ENCODE measurements at places on chromosomes 4 and X.

- DNase-seq = peak; percentile 29
Measured at GRCh38 chr4:37648084-37648817, 37.9 kb downstream of the RELL1 start.

DNA sequence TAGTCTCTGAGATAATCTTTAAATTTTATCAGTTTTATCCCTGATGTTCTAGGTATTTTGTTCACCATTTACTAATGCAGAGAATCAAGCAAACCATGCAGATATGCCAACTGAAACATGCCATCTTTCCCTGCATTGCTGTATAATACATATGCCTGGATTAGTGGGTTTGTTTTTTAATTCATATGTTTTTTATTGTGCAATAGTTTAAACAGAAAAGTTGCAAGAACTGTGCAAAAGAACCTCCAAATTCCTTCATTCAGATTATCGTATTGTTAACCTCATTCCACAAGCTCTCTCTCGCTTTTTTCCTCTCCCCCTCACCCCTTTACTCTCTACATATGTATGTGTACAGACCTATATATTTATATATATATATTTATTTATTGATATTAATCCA lies 244.6 kb downstream of the NKX6-1 start:
- no peak for DNase-seq

GRCh38 chr4:3226467-3226866 lies 22.5 kb upstream of the MSANTD1 start:
- peak; percentile 37 for DNase-seq

DNA sequence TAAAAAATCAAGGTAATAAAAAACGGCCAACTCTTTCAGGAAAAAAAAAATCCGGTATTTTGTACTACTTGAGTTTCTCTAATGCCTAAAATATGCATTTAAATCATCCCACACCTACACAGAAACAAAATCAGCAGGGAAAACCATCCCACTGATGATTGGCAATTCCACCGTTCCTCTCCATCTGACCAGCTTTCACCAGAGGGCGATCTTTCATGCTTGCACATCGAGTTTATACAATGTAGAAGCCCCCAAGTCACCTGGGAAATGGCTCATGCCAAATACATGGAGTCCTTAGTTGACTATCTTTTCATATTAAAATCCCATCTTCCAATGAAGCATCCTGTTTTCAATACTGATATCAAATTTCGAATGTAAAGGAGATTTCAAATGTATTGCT lies 69.2 kb downstream of the PTCHD1 start:
- DNase-seq = no peak

DNA sequence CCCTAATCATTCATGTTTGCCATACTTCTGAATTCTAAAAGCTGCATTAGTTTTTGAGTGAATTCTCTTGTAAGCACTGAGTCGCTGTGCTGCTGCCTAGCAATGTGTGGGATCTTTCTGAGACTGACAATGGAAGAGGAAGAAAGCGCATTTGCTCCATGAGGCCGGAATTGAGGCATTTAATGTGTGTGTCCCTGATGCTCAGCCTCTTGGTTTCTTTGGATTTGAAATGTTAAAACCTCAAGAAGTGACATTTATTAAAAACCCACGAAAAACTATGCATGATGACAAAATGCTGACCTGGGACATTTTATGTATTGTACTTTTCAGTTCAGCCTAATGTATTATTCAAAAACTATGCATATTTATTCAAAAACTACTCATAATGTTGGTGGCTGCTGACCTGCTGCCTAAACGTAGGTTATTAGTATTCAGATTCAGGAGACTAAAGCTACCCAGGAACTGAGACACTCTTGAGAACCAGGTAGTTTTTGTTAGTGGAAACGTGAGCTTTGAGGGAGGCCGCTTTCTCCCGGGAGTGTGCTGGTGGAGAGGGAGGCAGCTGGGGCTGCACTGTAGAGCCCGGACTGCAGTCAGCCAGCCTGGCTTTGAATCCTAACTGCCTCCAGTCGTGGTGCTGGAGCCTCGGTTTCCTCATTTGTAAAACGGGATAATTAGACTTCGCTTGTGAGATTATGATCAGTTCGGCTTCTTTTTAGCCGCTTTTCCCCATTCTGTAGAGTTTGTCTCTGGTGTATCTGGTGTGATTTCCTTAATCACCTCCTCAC lies 11.3 kb downstream of the RGS12 start:
- DNase-seq = no peak

- no peak for DNase-seq
Measured at GRCh38 chr4:24328711-24329110, 255.6 kb downstream of the DHX15 start.

DNA sequence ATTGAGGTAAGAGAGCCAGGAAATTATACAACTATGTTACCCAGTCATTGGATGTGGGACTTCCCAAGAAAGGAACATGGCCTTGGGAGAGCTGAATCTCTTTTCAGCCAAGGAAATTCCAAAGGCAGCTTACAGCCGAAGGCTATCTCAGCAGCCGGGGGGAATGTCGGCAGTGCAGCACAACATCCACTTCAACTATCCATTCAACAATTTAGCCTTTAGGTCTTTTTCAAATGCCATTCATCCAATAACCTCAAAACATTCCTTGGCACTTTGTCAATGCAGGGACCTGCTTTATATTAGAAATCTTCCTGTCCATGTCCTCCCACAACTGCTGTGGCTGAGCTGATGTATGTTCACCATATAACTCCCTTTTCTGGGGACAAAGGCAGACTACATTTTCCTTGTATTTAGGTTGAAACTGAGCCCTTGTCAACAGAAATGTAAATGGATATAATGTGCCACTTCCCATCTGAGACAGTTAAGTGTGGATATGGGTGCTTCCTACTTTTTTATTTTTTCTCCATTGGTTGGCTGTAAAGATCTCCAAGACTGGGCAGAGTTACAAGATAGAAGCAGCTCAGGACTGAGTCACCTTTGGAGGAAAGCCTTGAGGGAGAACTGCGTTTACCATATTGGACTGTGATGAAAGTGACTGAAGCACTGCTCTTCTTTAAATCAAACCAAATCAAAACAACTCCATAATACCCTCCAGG lies 94.8 kb downstream of the GPRIN3 start:
- DNase-seq = no peak

DNA sequence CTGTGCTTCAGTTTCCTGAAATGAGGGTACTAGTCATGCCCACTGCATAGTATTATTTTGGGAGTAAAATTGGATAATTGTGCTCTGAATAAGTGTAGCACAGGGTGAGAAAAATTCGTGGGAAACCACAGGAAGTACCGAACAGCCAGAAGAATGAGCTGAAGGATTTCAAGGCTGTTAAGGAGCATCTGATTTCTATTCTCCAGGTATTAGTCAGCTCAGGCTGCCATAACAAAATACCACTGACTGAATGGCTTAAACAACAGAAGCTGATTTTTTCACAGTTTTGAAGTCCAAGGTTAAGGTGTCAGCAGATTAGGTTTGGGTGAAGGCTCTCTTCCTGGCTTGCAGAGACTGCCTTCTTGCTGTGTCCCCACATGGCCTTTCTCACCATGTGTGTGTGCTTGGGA lies 41.9 kb downstream of the WWC2 start:
- DNase-seq = no peak

GRCh38 chr4:174714393-174715211 lies 114.4 kb downstream of the GLRA3 start:
- DNase-seq = no peak

GRCh38 chr4:56077676-56078075 lies 128.9 kb downstream of the CEP135 start:
- DNase-seq = no peak

- DNase-seq = no peak
Measured at GRCh38 chr4:92968556-92968955, 664.8 kb downstream of the GRID2 start.

- no peak for DNase-seq
Measured at GRCh38 chrX:71067089-71067488, 1.0 kb downstream of the SNX12 start.

GRCh38 chr4:10120943-10121567 lies 4.5 kb upstream of the WDR1 start:
- DNase-seq = no peak

DNA sequence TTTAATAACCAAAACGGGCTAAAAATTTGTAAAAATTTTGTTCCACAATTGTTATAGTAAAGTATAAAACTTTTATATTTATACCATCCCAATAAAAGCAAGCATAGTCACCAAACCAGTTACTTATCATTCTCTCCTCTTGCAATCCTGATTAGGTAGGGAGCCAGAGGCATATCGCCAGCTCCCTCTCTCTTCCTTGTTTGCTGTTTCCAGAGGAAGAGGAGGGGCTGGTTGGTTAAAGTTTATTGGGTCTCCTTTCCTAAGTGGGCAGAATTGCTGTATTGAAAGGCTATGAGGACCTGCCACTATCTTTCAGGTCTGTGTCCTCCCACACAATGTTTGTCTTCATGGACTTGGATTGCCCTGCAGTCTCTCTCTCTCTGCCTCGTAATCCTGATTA lies 29.6 kb upstream of the BBS12 start:
- DNase-seq = no peak

DNA sequence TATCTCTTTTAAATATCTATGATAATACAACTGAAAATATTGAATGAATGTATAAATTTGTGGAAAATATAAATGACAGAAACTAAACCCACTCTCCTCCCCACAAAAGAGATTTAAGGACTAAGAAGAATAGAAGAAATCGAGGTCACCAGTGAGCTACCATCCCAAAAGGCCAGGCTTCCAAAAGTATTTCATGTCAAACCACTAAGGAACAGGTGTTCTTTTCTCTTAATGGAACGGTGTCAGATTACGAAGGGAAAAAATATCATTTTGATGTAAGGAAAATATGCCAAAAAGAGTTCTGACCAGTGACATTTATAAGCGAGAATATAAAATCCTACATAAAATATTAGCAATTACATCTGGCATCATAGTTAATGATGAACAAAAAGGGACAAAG lies 13.6 kb upstream of the TCEAL4 start:
- DNase-seq = no peak

GRCh38 chrX:81390237-81390636 lies 188.3 kb downstream of the SH3BGRL start:
- no peak for DNase-seq

DNA sequence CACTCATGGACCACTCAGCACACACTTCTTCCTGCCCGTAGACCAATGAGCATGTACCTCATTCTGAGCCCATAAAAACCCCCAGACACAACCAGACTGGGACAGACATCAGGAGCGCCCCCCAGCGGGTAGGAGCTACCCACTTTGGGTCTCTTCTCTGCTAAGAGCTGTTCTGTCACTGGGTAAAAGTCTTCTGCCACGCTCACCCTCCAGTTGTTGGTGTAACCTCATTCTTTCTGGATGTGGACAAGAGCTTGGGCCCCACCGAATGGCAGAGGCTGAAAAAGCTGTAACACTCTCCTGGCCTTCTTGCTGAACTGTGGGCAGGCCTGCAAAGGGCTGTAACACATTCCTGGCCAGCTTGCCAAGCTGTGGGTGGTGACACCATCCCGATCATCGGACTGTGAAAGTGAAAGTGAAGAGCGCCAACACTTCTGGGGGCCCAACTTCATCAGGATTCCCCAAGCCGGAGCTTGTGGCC lies 137.6 kb downstream of the TECRL start:
- no peak for DNase-seq

GRCh38 chr4:6372649-6373525 lies 99.5 kb downstream of the PPP2R2C start:
- no peak for DNase-seq

GRCh38 chr4:46648088-46648744 lies 258.3 kb upstream of the GABRA2 start:
- no peak for DNase-seq

GRCh38 chrX:15894724-15895123 lies 40.1 kb upstream of the AP1S2 start:
- DNase-seq = no peak

- no peak for DNase-seq
Measured at GRCh38 chr4:88771883-88772450, 74.3 kb upstream of the NAP1L5 start.

DNA sequence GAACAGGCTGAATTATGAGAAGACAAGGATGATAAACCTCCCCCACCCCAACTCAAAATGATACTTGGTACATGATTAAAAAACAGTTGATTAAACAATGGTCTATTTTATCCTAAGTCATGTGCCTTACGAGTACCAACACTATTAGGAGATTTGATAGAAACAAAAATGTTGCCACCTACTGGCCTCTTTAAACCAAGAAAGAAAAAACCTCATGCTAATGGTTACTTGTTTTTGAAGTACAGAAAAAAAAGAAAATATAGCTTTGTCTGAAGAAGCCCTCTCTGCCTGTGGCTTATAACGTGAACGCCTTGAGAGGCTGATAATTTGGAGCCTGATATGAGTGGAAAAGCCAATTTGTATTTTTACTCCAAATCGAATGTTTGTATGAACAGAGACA lies 538.2 kb downstream of the DMD start:
- no peak for DNase-seq

GRCh38 chrX:46180258-46180687 lies 364.9 kb downstream of the ZNF674 start:
- no peak for DNase-seq

DNA sequence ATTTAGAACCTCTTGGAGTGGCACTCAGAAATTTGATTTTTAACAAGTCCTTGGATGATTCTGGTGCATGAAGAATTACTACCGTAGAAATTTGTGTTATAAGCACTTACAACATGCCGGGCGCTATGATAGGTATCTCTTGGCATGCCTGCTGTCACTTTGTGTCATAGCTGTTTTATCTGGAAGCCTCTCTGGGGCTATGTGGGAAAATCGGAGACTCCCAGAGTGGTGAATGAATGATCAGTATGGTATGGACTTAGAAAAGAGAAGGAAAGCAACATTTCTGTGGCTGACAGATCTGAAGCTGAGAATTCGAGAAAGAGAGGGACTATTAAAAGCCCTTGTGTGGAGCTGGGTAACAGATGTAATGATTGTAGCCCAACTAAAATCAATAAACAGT lies 177.4 kb upstream of the MAMLD1 start:
- DNase-seq = no peak

DNA sequence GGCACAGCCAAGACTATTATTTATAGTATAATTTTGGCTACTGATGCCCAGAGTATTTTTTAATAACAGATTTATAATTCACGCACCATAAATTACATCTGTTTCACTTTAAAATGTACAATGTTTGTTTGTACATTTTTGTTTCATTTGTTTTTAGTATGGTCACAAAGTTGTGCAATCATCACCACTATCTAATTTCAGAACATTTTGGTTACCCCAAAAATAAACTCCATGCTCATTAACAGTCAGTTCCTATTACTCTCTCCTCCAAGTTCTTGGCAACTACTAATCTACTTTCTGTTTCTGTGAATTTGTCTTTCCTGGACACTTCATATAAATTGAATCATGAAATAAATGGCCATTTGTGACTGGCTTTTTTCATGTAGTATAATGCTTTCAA lies 176.7 kb downstream of the SH3BGRL start:
- no peak for DNase-seq

GRCh38 chr4:37531151-37531550 lies 155.0 kb downstream of the RELL1 start:
- no peak for DNase-seq

- no peak for DNase-seq
Measured at GRCh38 chrX:8913655-8914409, 112.6 kb upstream of the FAM9A start.
